ENCODE measurements at places on chromosomes 1 and 21.

DNA sequence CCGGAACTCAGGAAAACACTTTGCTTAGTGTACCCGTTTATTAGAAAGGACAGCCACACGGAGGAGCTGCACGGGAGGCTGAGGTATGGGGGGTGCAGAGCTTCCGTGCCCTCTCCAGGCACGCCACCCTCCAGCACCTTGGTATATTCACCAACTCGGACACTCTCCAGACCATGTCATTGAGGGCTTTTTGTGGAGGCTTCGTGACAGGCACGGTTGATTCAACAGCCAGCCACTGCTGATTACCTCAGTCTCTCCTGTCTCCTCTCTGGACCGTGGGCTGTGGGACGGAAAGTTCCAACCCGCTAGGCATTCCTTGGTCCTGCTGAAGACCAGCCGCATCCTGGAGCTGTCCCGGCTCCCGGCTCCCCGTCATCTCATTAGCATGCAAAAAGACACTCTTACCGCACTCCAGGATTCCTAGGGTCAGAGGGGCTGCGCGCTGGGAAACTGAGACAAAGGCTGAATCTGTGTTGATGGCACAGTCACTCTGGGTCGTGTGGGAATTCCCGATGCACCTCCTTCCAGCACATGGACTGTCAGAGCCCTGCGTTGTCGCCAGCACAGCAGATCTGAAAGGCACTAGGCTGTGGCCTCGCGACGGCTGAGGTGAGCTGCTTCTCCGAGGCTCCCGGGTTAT is 65.6 kb downstream of the PRKCZ start:
- H3K4me1 ChIP-seq, result peaks cover 3% of the 10 kb centered on the region
- H3K27ac ChIP-seq, result no peak overlapping the region
- no peaks in the 10 kb centered on the region for H3K27me3 ChIP-seq
- H3K4me3 ChIP-seq, result no peak overlapping the region
- DNase-seq, result no peak
- no peaks in the 10 kb centered on the region for H3K36me3 ChIP-seq

- H3K4me3 ChIP-seq, result peak overlapping the region; percentile 74
- peak overlapping the region; percentile 97 for H3K27ac ChIP-seq
- H3K36me3 ChIP-seq, result no peaks in the 10 kb centered on the region
- peaks cover 91% of the 10 kb centered on the region for H3K4me1 ChIP-seq
- no peaks in the 10 kb centered on the region for H3K27me3 ChIP-seq
Measured at GRCh38 chr1:54285815-54286345, 85.9 kb downstream of the MRPL37 start.

- no peak overlapping the region for H3K4me3 ChIP-seq
- H3K27ac ChIP-seq, result no peak overlapping the region
- H3K4me1 ChIP-seq, result no peaks in the 10 kb centered on the region
- H3K36me3 ChIP-seq, result no peaks in the 10 kb centered on the region
- no peak for DNase-seq
Measured at GRCh38 chr1:71312545-71312944, 231.7 kb upstream of the ZRANB2 start.

- DNase-seq, result no peak
- H3K36me3 ChIP-seq, result peaks cover 29% of the 10 kb centered on the region
- H3K27me3 ChIP-seq, result no peaks in the 10 kb centered on the region
- H3K4me3 ChIP-seq, result no peak overlapping the region
Measured at GRCh38 chr1:246631426-246631825, 65.2 kb downstream of the CNST start.

GRCh38 chr1:204493984-204494280 is 673 bp downstream of the PIK3C2B start:
- H3K36me3 ChIP-seq, result peaks cover 6% of the 10 kb centered on the region
- peaks cover 42% of the 10 kb centered on the region for H3K4me1 ChIP-seq
- H3K4me3 ChIP-seq, result peak overlapping the region; percentile 77
- DNase-seq, result peak; percentile 77
- H3K27ac ChIP-seq, result peak overlapping the region; percentile 86

DNA sequence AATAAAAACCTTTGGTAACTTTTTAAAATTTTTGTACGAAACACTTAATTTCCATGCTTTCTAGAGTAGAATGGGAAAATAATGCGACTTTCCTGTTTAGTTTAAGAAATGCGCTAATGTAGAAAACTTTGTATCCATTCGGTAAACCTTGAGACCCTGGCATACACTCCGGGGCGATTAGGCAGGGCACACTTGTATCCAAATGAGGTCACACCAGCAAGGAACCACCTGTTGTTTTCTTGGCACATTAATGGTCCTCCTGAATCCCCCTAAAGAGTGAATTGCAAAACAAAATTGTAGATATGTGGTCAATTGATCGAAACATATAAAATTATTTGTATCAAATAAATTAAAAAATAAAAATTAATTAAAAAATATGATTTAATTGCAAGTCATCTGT is 25.2 kb downstream of the CHODL start:
- no peaks in the 10 kb centered on the region for H3K36me3 ChIP-seq
- no peak for DNase-seq
- no peaks in the 10 kb centered on the region for H3K27me3 ChIP-seq
- no peaks in the 10 kb centered on the region for H3K4me1 ChIP-seq
- H3K4me3 ChIP-seq, result no peak overlapping the region
- H3K27ac ChIP-seq, result no peak overlapping the region

DNA sequence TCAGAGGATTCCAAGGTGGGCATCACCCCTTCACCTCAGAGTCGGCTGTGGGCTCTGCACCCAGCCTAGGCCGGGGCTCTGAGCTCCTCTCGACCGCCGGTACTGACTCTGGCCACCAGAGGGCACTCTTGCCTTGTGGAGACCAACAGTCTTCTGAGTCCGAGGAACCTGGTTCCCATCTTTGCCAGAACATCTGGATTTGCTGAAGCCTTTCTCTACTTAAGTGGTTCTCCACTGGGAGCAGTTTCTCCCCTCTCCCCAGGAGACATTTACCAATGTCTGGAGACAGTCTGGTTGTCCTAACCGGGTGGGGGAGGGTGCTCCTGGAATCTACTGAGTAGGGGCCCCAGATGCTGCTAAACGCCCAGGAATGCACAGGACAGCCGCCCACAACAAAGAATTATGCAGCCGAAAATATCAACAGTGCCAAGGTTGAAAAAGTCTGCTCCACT is 9.4 kb downstream of the ETV3L start:
- DNase-seq, result peak; percentile 89
- H3K27me3 ChIP-seq, result peaks cover 2% of the 10 kb centered on the region
- H3K27ac ChIP-seq, result no peak overlapping the region

DNA sequence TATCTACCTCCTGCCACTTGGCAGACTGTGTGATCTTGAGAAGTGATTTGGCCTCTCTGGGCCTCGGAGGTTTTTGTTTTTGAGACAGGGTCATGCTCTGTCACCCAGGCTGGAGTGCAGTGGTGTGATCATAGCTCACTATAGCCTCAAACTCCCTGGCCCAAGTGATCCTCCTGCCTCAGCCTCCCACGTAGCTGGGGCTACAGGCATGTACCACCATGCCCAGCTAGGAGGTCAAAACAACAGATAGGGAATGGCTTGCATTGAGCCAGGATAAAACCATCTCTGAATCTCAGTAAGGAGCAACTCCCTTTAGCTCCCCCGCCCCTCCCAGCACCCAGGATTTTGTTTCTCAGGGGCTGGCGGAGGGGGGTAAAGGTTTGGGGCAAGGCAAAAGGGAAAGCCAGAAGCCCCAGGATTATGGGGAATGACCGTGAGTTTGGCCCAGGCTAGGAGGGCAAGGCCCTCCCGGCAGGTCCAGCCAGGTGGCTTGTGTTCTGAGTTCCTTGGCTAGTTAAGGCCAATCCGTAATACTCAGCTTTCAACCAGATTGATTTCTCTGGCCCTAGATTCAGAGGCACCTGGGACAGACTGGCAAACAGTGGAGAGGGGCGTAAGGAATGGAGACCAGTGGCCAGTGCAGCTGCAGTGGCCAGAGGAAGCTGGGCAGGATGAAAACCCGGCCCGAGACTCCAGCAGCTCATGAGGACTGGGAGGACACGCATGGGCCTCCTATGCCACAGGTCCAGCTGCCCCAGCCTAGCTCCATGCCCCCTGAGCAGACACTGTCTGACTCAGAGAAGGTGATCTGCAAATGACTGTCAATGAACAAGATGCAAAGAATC is 130.1 kb downstream of the DMRTB1 start:
- no peak overlapping the region for H3K4me3 ChIP-seq
- H3K4me1 ChIP-seq, result peaks cover 13% of the 10 kb centered on the region
- DNase-seq, result peak; percentile 16
- H3K27me3 ChIP-seq, result no peaks in the 10 kb centered on the region
- H3K27ac ChIP-seq, result no peak overlapping the region

DNA sequence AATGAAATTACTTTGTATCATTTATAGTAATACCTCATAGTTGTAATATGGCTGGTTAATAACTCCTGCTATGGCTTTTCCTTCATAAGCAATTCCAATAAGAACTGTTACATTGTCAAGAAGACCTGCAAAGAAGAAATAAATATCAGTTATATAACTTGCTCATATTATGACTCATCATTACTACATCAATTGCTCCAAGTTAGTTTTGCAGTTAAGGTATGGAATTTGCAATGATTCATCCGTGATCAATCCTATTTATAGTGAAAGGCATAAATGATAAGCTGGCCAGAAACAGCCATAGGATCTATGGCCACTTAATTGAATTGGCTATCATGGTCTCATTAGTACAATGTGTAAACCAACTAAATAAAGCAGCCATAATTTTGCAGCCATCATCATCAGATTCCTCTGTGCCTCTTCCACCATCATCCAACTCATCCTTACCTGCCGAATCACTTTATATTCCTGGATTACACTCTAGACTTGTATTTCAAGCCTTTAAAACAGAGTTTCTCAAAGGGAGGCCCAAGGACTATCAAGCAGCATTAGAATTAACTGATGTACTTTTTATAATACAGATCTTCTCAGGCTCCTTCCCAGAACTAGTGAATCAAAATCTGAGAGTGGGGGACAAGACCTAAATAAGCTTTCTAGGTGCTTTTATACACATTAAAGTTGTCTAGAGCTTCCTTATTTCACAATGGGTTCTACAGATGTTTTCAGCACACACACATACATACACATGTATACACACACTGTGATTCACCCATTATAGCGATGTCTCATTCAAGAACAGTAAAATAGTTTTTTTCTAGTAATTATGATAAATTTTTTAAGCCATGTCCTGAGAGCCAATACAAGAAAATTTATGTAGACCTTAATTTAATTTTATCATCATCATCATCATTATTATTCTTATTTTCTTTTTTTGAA is 21.2 kb upstream of the EPRS1 start:
- DNase-seq, result no peak
- H3K27me3 ChIP-seq, result no peaks in the 10 kb centered on the region
- H3K4me3 ChIP-seq, result no peak overlapping the region
- no peaks in the 10 kb centered on the region for H3K4me1 ChIP-seq
- H3K36me3 ChIP-seq, result peaks cover 35% of the 10 kb centered on the region
- no peak overlapping the region for H3K27ac ChIP-seq

DNA sequence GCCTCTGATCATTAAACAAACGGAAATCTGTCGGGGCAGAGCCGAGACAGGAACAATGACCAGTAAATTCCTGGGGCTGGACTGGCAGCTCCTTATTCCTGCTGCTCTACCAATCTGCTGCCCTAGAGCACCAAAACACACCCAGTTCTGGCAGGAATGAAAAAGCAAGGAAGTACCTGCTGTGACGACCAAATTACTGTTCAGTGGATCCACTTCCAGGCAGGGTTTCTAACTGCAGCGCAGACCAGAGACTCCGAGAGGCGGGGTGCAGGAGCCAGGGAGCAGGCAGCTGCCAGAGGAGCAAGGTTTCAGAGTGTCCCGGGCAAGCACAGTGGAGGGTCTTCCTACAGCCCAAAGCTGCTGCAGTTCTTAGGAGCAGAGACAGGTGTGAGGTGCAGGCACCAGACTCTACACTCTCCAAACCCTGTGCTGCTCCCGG is 32.4 kb downstream of the KANK4 start:
- no peaks in the 10 kb centered on the region for H3K4me1 ChIP-seq
- no peak for DNase-seq
- H3K27ac ChIP-seq, result no peak overlapping the region
- peaks cover 31% of the 10 kb centered on the region for H3K27me3 ChIP-seq
- H3K36me3 ChIP-seq, result no peaks in the 10 kb centered on the region

DNA sequence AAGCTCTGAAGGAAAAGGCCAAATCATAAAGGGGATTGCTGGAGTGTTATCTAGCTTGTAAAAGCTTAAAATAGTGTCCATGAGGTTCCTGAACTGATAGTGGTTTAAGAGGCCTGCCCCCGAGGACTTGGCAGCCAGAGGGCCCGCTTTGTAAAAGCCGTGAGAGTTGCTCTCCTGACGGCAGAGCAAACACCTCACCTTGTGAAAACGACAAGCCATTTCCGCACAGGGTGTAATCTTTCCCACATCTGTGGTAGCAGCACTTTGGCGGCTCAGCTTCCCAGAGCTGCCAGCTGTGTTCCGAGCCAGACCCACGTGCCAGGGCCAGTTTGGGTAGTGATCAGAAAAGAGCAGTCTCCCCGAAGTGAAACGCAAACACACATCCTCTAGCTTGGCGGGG is 37.0 kb downstream of the SERBP1 start:
- DNase-seq, result no peak
- H3K36me3 ChIP-seq, result peaks cover 45% of the 10 kb centered on the region
- H3K27me3 ChIP-seq, result no peaks in the 10 kb centered on the region
- H3K4me3 ChIP-seq, result no peak overlapping the region
- H3K27ac ChIP-seq, result no peak overlapping the region
- H3K4me1 ChIP-seq, result no peaks in the 10 kb centered on the region

- H3K27ac ChIP-seq, result no peak overlapping the region
- H3K27me3 ChIP-seq, result peaks cover 2% of the 10 kb centered on the region
- no peak overlapping the region for H3K4me3 ChIP-seq
- no peaks in the 10 kb centered on the region for H3K36me3 ChIP-seq
- no peak for DNase-seq
Measured at GRCh38 chr1:3975903-3976630, 76.0 kb upstream of the C1orf174 start.

- DNase-seq, result no peak
- peaks cover 12% of the 10 kb centered on the region for H3K27me3 ChIP-seq
- no peak overlapping the region for H3K4me3 ChIP-seq
- peaks cover 3% of the 10 kb centered on the region for H3K36me3 ChIP-seq
Measured at GRCh38 chr1:8274352-8274751, 43.6 kb upstream of the SLC45A1 start.

DNA sequence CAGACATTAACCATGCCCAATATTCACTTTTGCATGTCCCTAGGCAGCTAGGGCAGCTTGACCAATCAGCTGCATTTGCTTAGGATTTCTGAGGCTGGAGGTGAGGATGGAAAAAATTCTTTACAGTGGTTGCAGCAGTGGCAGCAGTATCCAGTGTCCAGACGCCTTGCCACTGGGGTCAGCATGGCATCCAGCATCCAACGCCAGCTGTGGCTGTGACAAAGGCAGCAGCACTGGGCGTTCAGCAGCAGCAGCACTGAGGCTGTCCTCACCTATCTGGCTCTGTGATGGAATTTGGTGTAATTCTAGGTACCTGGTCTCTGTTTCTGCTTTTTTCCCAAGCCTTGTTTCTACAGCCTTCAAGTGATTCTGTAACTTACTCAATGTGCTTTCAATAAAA is 15.5 kb downstream of the RHBDL2 start:
- peaks cover 10% of the 10 kb centered on the region for H3K4me1 ChIP-seq
- H3K27ac ChIP-seq, result no peak overlapping the region
- no peaks in the 10 kb centered on the region for H3K27me3 ChIP-seq
- no peak for DNase-seq
- no peaks in the 10 kb centered on the region for H3K36me3 ChIP-seq
- H3K4me3 ChIP-seq, result no peak overlapping the region

GRCh38 chr1:39348278-39348677 is 143.2 kb upstream of the BMP8A start:
- H3K36me3 ChIP-seq, result peaks cover 56% of the 10 kb centered on the region
- DNase-seq, result no peak
- H3K4me1 ChIP-seq, result peaks cover 2% of the 10 kb centered on the region
- H3K27ac ChIP-seq, result no peak overlapping the region
- no peaks in the 10 kb centered on the region for H3K27me3 ChIP-seq
- H3K4me3 ChIP-seq, result no peak overlapping the region
